Stimulated activated CD8-positive, alpha-beta memory T cell treated with anti-CD3 and anti-CD28 coated beads, Interleukin-15, amount 100 ng/mL, for 1 hour (primary cell): ENCODE measurements at places on chromosomes 1 and 21.

- DNase-seq, result no peak
Measured at GRCh38 chr1:48049823-48050535, 52.8 kb upstream of the TRABD2B start.

DNA sequence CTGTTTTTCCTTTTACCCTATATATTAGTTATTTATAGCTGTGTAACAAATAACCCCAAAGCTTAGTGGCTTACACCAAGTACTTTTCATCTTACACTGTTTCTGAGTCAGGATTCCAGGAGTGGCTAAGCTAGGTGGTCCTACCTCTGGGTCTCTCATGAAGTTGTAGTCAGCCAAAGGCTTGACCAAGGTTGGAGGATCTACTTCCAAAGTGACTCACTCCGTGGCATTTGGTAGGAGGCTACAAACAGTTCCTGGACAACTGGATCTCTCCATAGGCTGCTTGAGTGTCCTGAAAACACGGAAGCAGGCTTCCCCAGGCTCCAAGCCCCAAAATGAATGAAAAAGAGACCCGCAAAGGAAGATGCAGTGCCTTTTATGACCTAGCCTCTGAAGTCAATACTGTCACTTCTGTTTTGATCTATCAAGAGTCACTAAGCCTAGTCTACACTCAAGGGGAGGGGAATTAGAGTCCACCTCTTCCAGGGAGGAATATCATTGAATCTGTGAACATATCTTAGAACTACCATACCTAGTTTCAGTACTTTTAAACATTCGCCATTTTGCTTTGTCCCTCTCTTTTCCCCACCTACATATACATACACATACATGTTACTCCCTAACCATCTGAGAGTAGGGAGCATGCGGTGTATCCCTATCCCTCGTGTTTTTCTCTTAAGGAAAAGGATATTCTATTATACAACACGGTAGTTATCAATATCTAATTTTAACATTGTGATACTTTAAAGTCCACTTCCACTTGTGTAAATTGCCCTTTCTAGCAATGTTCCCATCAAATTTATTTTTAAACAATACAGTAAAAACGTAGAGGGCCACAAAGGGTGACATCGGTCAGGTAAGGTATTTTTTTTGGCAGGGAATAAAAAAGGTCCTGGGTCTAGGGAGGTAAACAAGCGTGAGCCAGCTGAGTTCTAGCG is 67.2 kb downstream of the SLC35A3 start:
- DNase-seq, result no peak

DNA sequence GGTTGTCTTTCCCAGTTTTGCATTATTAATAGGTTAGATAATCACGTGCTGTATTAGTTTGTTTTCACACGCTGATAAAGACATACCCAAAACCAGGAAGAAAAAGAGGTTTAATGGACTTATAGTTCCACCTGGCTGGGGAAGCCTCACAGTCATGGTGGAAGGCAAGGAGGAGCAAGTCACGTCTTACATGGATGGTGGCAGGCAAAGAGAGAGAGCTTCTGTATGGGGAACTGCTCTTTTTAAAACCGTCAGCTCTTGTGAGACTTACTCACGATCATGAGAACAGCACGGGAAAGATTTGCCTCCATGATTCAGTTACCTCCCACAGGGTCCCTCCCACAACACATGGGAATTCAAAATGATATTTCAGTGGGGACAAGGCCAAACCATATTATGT is 2.3 kb upstream of the VCAM1 start:
- no peak for DNase-seq

DNA sequence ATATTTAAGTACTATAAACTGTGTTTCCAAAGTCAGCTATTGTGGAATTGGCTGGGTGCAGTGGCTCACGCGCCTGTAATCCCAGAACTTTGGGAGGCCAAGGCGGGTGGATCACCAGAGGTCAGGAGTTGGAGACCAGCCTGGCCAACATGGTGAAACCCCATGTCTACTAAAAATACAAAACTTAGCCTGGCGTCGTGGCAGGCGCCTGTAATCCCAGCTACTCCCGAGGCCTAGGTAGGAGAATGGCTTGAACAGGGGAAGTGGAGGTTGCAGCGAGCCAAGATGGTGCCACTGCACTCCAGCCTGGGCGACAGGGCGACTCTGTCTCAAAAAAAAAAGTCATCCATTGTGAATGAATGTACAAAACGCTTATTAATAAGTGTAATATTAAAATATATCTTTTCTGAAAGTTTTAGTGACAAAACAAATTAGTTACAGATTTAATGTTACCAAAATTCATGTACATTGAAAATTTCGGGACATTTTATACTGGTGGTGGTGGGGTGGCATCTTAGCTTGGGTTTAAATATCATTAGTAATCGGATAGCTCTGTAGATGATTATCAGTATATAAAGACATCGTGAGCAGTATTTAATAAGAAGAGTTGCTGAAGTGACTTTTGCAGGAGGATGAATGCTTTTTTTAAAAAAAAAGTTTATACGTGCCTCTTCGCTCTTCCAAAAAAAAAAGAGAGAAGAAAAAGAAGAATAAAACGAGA is 503 bp upstream of the SRSF11 start:
- no peak for DNase-seq

GRCh38 chr1:177849579-177850290 is 120.1 kb downstream of the SEC16B start:
- DNase-seq, result no peak

GRCh38 chr1:34479731-34480130 is 275.1 kb upstream of the GJB5 start:
- DNase-seq, result no peak

- DNase-seq, result no peak
Measured at GRCh38 chr1:173009597-173009996, 41.1 kb downstream of the TNFSF18 start.

- no peak for DNase-seq
Measured at GRCh38 chr21:44929799-44930542, 9.3 kb upstream of the ITGB2 start.

- DNase-seq, result no peak
Measured at GRCh38 chr1:28244549-28245251, 8.8 kb downstream of the ATP5IF1 start.

DNA sequence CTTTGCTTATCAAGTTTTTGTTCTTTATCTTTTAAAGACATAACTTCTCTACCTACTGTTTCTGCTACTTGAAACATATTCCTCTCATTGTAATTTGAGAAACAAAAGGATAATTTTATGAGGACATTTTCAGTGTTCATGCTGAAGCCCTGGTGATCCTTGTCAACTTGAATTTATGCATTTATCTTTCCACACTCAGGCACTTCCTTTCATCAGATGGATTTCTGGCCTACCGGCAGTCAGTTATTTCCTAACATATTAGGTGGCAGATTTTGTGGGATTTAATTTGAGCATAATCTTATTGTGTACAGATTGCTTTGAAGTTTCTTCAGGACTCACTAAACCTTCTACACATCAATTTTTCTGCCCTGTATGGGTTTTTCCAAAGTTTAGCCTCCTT is 75.0 kb downstream of the RGL1 start:
- DNase-seq, result no peak

- DNase-seq, result no peak
Measured at GRCh38 chr1:8426996-8427395, 109.1 kb downstream of the SLC45A1 start.

- no peak for DNase-seq
Measured at GRCh38 chr1:70247122-70247521, 25.9 kb downstream of the SRSF11 start.

DNA sequence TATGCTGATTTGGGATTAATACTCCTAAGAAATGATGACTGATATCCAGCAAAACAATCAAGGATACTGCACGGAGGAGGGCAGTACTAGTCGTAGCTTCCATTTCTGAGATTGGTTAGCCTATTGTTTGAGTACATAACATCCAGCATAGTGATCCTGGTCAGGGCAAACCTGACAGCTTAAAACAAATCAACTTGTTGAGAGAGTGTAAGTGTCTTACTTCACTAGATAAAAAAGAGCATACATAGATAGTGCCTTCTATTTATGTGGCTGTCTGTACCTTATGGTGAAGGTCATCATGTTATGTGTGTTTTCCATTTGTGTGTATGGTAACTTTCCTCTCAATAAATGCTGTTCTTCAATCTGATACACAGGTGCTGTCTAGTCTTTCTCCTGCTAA is 228.4 kb downstream of the PTGER3 start:
- no peak for DNase-seq

- DNase-seq, result no peak
Measured at GRCh38 chr1:57968321-57968720, 544.5 kb upstream of the DAB1 start.

- no peak for DNase-seq
Measured at GRCh38 chr1:235002706-235003300, 125.8 kb downstream of the TOMM20 start.

DNA sequence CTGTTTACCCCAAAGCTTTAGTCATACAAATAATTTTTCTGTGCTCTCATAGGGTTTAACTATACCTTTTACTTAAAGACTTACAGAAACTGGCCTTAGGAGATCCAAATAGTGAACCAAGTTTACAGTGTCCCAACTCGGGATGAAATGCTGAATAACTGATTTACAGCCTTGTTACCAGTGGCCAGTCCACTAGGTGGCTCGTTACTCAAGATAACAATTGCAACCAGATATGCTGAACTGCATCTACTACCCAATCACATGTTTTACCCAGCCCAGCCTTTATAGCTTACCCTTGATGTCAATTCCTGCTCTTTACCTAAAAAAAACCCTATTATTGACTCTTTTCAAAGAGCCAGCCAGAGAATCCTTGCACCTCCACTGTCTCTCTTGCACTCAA is 1148.8 kb upstream of the ADGRL4 start:
- no peak for DNase-seq

- DNase-seq, result no peak
Measured at GRCh38 chr1:206866062-206866461, 639 bp downstream of the IL20 start.

DNA sequence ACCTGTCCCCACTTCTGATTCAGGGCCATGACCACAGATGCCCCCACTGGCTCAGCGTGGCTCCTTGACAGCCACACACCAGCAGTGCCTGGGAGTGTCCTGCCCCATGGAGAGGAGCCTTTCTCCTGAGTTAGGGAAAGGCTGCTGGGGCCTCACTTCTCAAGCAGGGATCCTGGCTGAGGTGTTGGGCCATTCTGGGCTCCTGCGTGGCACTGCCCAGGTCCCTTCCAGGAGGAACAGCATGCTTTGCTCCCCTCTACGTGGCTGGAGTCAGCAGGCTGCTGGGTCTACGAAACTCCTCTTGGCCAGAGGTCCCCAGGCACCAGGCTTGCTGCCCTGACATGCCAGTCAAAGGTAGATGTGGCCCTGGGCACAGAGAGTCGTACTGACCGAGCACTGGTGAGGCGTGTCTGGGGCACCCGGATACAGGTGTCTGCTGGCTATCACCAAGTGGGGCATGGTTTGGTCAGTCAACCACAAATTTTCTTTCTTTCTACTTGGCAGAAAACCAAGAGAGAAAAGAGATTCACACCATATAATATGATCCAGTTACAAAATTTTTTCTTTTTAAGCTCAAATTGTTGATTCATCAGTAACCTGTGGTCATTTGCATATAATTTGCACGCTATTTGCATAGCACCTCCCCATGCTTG is 4.1 kb downstream of the ADORA1 start:
- no peak for DNase-seq

DNA sequence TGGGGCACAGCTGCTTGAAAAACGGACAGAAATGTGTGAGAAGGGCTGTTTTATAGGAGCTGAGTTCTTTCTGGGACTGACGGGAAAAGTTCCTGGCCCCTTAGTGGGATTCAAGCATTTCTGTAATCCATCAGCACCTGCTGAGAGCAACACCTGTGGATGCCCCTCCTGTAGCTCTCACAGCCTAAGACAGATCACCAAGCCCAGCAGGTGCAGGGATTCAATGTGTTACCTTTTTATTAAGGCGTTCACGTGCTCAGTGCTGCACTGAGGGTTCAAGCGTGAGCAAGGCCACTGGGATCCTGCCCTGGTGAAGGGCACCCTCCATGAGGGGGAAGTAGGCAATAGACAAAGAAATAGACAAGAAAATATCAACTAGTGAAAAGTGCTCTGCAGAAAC is 14.9 kb downstream of the OLFML2B start:
- no peak for DNase-seq

DNA sequence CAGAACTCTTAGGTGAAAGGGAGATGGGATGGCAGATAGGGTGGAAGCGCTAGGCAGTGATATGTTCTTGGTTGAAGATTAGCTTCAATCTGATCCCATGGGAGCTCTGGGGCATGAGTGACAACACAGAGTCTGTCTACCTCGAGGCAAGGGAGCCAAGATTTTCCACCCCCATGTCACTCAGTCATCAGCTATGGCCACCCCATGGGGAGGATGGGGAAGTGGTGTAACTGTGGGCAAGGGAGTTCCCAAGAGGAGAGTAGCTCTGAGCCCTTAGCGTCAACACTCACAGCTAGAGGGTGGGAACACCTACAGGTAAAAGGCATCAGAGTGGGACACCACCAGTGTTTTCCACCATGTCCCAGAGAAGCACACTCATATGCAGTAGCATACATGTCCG is 30.3 kb upstream of the C1QA start:
- DNase-seq, result no peak

DNA sequence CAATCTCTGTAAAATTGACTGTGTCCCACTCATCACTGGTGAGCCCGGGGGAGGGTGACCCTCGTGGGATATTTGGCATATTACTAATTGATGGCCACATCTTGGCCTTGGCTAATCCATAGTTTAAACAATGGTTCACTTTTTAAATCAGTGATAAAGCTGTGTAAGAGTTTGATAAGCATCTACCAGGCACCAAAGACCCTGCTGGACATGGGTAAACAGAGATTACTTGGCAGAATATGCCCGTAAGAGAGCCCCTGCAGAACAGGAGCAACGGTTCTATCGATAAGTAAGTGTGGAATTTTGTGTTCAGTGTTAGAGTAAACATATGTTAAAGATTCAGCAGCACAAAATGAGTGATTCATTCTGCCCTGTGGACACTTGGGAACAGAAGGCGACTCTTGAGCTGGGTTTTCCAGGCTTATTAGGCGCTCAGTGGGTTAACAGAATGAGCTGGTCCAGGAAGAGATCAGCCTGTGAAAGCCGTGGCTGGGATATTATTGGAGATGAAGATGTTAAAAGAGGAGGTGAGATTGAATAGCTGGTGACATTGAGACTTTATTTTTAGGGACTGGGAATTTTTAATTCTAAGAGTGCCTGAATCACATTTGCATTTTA is 55.9 kb downstream of the CNST start:
- DNase-seq, result no peak

GRCh38 chr1:70628973-70629372 is 217.9 kb downstream of the CTH start:
- no peak for DNase-seq

DNA sequence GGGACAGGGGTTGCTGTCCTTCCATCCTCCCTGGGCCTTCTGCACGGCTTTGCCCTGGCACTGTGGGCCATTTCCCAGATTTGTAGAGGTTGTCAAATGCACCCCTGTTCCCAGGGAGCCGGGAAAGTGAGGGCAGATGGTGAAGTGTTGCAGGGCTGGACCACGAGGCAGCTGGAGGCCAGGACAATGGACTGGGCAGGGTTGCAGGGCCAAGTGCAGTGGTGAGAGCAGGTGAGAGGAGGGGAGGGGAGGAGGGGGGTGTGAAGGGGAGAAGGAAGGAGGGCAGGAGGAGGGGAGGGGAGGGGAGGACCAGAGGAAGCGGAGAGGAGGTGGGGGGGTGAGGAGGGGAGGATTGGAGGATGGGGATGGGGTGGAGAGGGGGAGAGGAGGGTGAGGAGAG is 443.9 kb downstream of the CAMTA1 start:
- no peak for DNase-seq
